ENCODE measurements at places on chromosomes 6 and 20.

DNA sequence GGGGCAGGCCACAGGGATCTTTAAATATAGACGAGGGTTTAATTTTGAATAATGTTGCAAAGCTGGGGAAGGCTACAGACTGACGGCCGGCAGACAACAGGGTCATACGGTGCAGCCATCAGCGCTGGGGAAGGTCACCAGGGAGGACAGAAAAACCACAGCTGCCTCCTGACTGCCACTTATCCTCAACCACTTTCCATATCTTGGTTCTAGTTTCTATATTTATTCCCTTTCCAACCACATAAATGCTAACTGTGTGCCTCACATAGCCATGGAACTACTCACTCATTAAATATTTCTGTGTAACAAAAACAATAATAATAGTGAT is 85.7 kb upstream of the AGPAT4 start:
- DNase-seq: no peak

DNA sequence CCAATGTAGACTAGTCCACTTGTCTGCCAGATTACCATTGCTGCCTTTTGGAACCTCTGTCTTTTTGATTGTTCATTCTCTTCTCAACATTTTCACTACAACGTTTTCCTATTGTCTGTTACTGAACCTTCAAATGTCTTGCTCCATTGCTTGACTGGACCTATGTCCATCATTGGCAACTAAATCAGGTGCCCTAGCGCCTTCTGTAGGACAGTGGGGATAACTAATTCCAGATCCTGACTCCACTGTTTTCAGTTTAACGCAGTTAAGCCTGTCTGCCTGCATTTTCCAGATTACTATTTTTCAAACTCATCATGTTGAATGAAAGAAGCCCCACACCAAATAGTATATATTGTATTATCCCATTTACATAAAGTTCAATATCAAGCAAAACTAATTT is 433.6 kb downstream of the RNF144B start:
- DNase-seq: no peak

- DNase-seq: no peak
These were observed 8.4 kb downstream of the EPB41L2 start for GRCh38 chr6:131054392-131055250.

DNA sequence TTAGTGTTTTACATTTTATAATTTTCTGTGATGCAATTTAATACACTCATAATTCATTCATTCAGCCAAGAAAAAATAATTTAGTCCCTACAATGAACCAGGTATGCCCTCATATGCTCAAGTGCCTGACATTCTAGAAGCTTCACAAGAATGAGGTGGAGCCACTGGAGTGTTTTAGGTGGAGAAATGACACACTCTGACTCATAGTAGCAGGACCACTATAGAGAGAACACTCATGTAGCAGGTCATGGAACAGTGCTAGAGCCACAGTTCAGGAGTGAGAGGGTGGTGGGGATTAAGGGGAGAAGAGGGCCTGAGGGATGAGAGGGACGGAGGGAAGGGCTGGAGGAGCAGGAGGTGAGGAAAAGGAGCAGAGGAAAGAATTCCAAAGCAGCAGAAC is 1.4 kb upstream of the HLA-G start:
- no peak for DNase-seq

- peak; percentile 55 for DNase-seq
These were observed 528 bp downstream of the NHSL1 start for GRCh38 chr6:138498629-138499302.

DNA sequence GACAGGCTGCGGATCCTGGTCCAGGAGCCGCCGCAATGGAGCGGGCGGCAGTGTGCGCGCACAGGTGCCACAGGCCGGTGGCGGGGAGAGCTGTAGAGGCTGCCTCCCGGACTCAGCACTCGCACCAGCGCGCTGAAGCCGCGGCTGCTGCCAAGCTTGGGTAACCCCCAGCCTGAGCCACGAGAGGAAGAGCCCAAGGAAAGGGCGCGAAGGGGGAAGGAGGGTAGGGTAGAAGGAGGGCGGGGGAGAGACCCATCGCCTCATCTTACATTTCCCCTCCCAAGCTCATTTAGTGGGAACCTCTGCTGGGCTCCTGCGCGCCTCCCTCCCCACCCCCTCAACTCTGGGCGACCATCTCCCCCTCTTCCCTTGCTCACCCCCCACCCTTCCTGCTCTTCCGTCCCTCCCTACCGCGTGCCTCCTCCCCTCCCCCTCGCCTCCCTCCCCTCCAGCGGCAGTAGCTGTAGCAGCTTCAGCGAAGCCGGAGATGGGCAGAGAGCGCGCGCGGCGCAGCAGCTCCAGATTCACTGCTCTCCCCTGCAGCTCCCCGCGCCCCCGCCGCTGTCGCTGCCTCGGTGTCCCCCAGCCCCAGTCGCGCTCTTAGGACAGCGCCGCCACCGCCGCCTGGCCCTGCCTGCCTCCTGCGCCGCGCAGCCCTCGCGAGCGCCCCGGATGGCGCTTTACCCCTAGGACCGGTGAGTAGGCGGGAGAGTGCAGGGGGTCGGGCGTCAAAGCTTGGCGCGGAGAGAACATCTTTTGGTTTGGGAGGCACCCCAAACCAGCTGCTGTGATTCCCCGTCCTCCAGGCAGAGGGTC is at the start of gene FUT9:
TSS of gene FUT9 (plus strand) at position 457 of the 816 bp plus-strand sequence. CDS start 187,182 bp downstream, outside the sequence.
- no peak for DNase-seq

DNA sequence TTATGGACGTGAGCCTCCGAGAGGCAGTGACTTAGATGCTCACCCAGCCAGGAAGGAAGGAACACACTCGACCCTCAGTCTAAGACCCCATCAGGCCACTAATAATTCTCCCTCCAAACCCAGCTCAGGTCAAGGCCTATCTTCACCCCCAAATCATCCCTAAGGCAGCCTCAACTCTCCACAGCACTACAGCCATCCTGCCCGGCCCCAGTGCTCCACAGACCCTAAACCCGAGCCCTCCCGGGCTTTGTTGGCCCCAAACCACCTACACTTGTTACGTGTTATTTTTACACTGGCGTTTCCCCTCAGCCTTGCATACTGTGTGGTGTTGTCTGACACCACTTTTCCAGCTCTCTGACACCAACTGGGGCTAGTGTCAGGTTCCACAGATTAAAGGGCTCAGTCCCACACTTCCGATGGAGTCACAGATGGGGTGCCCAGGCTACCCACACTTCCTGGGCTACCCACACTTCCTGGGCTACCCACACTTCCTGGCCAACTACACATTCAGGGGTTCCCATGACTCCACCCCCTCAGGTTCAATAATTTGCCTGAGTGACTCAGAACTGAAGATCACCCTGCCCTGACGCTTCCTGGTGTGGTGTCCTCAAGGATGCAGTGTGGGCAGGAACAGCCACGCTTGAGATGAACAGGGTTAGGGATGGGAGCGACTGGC is 25.3 kb downstream of the RBCK1 start:
- no peak for DNase-seq

GRCh38 chr20:23143986-23144690 is 58.0 kb upstream of the CD93 start:
- DNase-seq: no peak

GRCh38 chr6:10901770-10902169 is 14.9 kb downstream of the SYCP2L start:
- DNase-seq: peak; percentile 56

GRCh38 chr6:106574741-106575458 is 54.4 kb downstream of the RTN4IP1 start:
- DNase-seq: no peak

DNA sequence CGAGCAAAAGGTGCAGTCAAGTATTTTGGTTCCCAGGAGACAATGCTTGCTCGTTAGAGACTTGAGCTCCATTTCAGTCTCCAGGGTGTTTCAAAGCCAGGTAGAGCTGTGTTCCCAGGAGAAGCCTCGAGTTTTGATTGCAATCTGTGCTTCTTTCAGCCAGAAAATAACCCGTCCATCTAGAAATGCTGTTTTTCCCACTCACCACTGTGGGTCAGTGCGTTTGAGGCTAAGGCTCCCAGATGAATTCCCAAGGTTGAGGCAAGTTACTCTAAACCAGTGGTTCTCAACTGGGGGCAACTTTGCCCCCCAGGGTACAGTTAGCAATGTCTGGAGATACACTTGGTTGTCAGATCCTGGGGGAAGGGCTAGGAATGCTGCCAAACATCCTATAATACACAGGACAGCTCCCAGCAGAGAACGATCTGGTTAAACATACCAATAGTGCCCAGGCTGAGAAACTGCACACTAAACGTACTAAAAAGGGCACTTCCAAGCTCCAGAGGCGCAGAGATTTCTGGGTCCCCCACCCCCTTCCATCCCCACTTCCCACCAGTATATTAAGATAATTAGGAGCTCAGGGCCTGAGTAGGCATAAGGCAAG is 13.8 kb downstream of the BMP7 start:
- no peak for DNase-seq

DNA sequence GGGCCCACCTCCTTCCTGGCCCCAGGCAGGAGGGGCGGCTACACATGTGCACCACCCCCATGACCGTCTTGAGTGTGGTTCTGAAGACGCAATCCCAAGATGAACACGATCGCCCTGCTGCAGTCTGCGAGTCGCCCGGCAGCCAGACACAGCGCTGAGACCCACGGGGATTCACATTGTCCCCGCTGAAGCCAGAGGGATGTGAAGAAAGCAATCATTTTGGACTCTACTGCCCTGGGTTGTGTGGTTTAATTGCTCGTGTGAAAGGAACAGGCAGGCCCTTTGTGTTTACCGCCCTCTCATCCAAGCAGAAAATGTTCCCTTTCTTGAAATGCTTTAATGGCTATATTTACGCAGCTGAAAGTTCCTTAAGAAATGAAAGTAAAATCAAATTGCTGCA is 279.5 kb downstream of the TAF4 start:
- no peak for DNase-seq

- DNase-seq: no peak
These were observed 1217.2 kb upstream of the GJE1 start for GRCh38 chr6:140915551-140915950.

DNA sequence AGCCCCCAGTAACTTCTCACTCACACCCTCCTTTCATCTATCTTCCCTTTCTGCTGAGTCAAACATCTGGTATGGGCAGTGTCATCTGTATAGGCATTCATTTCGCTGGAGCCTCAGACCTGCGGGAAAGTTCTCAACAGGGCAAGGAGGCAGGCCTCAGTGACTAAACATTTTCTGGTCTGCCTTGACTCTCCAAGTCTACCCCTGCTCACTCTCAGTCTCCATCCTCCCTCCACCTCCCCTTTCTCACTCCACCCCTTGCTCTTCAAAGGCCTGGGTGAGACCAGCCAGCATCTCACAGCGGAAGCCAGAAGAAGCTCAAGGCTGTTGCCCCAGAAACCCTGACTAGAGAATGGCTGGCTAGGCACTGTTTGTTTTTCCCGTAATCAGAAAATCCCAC is 105.0 kb upstream of the BEND6 start:
- DNase-seq: no peak

DNA sequence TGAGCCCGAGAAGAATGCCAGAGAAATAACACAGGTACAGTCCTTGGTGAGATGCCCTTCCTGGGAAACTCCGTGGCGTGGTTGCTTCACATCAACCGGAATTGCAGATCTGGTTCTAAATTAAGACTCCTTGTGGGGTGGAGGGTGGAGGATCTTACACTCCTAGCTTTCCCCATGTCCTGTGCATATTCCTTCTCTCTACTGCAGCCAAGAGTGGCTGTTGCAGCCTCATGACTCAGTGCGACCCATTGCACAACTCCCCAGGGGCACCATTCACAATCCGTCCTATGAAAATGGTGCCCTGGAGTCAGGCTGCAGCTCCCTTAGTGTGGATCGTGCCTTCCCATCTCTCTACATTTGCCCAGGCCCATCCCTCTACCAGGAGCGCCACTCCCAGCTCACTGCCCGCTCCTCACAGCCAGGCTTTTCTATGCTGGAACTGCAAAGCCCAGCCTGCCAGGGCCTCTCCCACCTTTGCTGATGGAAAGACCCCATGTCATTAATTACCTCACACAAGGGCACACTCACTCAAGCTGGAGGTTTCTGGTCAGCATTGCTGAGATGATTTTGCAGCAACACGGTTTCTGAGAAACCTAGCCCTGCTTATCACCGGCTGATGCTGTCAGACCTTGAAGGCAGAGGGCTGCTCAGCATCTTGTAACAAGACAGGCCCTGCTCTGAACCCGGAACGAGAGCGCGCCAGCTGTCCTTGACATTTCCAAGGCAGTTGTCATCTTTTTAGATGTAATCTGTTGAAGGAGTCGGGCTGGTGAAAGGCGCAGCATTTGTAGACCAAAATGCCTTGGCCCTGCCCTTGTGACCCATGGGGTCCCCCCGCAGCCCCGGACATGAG is 39.7 kb downstream of the SIRPA start:
- DNase-seq: no peak

DNA sequence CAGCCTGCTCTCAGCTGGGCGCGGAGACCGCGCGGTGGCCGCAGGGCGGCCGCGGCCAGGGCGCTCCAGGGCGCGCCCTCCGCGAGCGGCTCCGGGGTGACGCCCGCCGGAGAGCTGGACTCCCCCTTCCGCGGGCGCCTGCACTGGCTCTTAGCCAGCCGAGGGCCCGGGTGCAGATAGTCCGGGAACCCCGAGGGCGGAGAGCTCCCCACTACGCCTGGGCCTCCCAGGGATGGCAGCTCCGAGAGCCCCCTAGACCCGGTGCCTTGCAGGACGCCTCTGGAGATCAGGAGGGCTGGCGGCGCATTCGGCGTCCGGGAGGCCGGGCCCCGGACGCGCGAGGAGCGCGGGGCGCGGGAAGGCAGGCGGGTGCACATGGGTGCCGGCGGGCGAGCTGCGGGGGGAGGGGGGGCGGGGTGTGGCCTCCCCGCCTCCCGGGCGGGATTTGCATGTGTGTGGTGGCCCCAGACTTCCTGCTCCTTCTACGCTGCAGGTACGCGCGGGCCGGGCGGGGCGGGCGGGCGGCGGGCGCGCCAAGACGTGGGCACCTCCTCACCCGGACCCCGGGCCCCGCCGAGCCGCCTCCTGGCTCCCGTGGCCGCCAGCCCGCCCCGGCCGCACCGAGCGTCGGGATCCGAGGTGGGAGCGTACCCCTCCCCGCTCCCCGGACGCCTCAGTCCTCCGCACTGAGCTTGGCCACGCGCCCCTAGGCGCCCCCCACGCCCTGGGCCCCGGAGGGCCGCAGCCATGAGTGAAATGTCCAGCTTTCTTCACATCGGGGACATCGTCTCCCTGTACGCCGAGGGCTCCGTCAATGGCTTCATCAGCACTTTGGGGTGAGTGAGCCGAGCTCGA is at the start of gene ITPR3:
TSS of gene ITPR3 (plus strand) at position 467 of the 855 bp plus-strand sequence. CDS start at position 748, 281 bp downstream.
- DNase-seq: no peak

GRCh38 chr6:157927011-157927410 is 54.7 kb upstream of the SYNJ2 start:
- DNase-seq: no peak

- DNase-seq: no peak
These were observed 142.9 kb downstream of the LRFN2 start for GRCh38 chr6:40444312-40444711.

DNA sequence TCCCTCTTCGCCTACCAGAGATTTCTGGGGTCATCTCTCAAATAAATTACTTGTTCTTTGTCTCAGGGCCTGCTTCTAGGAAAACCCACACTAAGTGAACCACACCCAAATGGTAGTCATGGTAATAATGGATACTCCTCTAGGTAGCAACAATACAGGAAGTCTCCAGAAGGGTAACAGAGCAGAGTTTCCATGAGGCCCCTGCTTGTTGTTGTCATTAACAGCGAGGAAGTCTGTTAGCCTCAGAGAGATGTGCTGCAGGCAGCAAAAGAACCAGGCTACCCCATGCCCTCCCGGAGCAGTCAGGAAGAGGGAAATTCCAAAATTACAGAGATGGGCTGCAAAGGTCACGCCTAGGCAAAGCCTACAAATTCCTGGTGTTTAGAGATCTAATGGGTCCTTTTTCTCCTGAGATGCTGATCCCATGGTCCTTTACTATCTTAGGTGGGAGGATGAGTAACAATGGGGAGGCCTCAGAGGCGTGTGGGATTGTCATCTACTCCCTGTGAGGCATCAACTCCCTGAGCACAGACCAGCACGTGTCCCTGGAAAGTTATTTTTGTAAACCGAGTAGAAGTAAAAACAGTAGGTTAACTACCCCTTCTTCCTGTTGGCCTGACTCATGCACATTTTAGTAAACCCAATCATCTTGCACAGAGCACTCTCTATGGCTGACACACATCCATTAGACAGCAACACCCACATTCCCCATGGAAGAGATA is 10.1 kb downstream of the ISM1 start:
- DNase-seq: no peak
